ENCODE measurements at places on chromosomes 5 and 9.

DNA sequence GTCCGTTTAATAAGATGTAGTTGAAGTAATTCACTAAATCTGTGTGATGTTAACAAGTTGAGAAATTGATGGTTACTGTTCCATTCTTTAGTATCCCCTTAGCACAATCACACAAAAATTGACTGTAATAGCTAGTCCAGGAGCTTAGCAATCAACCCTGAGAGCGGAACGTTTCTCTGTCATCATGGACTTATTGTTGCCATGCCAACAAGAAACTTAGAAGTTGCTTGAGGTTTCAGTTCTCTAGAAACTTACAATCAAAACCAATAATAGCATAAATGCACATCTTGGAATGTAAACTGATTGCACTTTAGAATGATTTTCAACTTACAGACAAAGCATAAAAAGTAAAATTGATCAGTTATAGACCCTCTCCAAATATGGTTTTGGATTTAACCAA, 125.4 kb upstream of the ANKH start:
- DNase-seq = peak; percentile 17

GRCh38 chr9:92592537-92592936, 56.7 kb upstream of the ECM2 start:
- no peak for DNase-seq

DNA sequence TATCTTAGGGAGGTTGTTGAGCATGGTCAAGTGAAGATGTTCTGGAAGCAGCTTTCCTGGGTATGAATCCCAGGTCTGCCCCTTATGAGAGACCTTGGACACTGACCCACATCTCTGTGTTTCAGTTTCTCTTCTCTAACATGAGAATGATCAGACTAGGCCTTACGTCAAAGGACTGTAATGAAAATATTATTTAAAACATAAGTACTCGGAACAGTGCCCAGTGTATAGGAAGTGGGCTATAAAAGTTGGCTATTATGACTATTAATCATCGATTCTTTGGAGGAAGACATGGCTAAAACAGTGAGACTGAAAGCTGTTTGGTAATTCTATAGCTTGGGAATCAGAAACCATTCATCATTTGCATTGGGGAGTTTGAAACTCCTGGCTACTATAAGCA, 65.3 kb upstream of the MYO10 start:
- no peak for DNase-seq

DNA sequence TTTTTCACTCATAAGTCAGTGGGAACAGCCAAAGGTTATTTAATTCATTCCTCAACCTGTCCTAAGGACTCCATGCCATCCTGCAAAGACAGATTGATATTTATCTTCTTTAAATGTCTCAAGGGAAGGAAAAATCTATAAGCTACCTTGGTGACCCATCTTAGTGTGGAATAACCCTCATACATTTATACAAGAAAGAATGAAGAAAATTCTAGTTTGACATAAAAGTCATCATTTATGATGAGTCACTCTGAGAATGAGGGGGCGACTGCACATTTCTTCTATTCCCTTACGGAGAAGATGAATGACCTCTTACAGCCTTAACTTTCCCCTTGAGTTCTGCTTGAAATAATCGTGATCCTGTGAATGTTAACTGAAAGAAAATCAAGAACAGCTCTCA, 26.8 kb upstream of the NUDT12 start:
- DNase-seq = no peak

- DNase-seq = no peak
Observed at GRCh38 chr9:78397454-78397853, 100.5 kb downstream of the PSAT1 start.

GRCh38 chr9:126604059-126605055, 9.4 kb upstream of the LMX1B start:
- DNase-seq = no peak

DNA sequence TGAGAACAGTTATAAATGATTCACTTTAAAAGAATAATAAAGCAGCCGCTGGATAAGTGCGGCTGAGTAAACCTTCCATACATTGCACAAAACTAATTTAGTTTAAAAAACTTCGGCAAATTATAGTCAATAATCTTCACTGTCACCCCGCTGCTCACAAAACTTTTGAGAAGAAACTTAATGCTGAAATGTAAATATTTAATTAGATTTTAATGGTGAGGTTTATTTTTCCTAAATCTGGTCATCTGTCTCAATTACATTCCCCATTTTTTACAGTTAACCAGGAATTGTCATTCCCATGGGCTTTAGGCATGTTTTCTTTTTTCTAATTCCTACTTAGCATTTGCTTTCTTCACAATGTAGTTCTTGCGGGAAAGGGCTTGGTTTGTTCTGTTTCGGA, 169.8 kb downstream of the CAAP1 start:
- no peak for DNase-seq

DNA sequence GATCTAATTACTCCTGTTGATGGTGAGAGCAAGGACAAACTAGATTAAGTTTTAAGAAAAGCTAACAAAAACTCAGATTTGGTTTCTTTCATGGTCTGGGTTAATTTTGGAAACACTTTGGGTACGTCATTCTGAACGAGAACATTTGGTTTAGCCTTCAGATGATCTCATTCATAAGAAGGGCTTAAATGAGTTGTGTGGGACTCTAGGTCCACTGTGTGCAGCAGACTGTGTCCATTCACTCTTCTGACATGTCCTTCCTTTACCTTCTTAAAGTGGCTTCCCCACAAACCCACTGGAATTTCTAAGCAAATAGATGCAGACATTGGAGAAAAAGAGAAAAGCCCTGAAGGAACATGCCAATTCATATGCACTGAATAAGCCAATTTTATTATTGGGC, 96.8 kb downstream of the FBXO4 start:
- peak; percentile 6 for DNase-seq

GRCh38 chr9:137745541-137745991, 126.8 kb downstream of the EHMT1 start:
- peak; percentile 80 for DNase-seq

- DNase-seq = no peak
Observed at GRCh38 chr9:130301483-130302286, 36.1 kb downstream of the HMCN2 start.

GRCh38 chr9:34025811-34026210, 22.9 kb downstream of the UBAP2 start:
- no peak for DNase-seq

DNA sequence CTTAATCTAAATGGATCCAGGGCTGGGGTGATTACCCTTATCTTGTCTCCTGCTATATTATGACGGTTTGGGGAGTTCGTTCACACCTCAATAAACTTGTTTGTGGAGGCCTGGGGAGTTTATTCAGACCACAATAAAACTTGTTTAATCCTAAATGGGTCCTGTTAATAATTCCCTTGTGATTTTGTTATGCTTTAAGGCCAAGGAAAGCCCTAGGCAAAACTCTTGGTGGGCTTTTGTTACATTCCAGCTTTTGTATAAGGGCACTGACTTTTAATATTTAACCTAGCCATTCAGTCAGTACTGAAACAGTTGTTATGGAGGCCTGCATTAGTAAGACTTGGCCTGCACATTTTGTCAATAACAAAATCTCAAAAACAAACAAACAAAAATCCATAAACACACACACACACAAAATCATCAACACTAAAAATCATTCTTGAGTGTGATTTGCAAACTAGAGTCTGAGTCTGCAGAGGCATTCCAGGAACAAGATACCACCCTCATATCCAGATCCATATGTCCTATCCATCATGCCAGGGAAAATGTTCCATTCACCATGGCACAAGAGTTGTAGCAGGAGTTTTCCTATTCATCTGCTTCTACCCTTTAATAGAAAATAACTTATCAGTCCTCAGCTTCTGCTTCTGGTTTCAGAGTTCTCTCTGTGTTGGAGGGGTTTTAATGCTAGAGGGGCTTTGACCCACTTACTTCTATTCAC, 421.7 kb downstream of the AGTPBP1 start:
- no peak for DNase-seq

DNA sequence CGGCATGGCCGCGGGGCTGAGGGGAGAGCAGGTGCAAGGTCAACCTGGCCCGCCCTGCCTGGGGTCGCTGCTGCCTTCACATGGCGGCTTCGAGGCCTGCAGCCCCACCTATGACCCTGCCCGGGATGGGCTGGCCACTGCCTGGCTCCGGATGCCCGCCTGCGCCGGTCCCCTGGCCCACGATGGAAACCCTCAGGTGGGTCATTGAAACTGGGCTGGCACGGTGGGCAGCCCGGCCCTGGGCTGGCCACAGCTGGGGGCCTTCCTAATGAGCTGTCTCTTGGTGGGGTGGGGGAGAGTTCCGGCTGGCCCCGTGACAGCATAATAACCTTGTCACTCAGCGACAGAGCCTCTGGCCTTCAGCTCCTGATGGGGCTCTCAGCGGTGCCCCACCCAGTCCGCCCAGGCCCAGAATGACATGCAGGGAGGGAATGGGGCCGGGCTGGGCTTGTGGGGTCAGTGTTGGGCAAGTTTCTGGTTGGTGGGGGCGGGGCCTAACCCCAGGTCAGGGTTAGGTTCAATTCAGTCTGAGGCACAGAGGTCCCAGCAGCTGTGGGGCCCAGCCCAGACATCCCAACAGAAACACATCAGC, at the start of gene CCDC187:
TSS of gene CCDC187 (minus strand) at position 270 of the 592 bp plus-strand sequence. CDS start at position 6, 264 bp downstream.
- DNase-seq = no peak

GRCh38 chr9:116334546-116335150, 181.1 kb downstream of the PAPPA start:
- DNase-seq = no peak

DNA sequence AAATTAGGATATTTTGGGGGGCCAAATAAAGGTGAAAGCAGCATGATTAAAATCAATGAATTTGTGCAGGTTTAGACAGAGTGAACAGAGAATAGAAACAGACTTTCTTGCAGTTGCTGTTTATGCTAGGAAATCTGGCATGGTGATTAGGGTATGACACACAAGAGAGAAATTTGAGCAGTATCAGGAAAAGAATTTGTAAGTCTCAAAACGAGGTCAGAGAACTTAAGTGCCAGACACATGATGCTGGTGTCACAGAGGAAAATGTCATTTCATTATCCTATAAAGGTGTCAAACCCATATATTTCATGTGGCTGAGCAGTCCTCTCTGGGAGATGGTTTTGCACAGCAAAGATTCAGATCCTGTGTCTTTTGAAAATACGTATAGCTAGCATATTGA, 15.7 kb downstream of the LVRN start:
- no peak for DNase-seq

GRCh38 chr9:76296561-76297310, 97.5 kb downstream of the RFK start:
- no peak for DNase-seq

- DNase-seq = no peak
Observed at GRCh38 chr9:106920701-106921283, 57.8 kb downstream of the ZNF462 start.

DNA sequence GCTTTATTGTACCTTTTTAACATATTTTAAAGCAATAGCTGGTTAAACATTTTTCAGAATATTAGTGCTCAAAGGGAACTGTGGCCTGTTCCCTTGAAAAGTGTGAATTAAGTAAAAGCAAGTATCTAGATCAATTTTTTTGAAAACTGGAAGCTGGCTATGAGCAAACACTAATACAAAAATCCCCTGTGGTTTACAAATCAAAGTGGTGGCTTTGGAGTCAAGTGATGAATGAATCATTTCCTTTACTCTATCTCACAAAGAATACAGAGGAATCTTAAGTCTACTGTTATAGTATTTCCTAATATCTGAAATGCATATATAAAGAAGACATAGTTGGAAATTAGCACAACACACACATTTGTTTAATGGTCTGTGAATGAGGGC, 212.4 kb upstream of the C9orf72 start:
- DNase-seq = no peak

GRCh38 chr5:160649304-160649703, 202.7 kb downstream of the ATP10B start:
- no peak for DNase-seq

GRCh38 chr5:74140409-74140808, 500.1 kb downstream of the ENC1 start:
- no peak for DNase-seq

DNA sequence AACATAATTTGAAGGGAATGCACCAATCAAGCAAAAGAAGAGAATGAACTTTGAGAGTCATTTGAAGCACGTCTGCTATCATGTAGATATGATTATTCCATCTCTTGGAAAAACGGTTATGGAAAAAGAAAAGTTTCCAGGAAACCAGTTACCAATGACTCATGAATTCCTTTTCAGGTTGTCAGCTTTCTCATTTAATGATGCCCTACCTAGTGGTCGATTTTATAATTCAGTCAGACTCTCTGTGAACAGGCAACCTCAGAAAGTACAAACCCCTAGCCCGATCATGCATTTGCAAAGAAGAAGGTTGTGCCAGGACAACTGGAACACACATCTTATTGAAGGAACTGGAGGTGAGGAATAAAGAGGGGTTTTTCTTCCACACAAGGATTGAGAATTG, 355.1 kb upstream of the GRIA1 start:
- no peak for DNase-seq

DNA sequence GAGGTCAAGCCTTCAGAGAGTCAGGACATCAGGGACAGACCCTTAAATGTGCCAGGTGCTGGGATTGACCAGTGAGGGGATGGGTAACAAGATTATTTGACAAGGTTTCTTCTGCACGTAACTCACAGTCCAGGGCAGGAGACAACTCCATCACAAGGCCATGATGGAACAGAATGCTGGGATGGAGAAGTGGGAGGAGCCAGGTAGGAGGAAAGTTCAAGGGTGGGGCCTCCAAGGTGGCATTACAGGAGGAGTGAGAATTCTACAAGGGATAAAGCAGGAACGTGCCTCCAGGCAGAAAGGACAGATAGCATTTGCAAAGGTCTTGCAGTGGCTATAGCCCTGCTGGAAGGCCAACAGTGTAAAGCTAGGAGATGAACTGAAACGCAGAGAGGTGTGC, 102.2 kb downstream of the FGF18 start:
- DNase-seq = no peak

GRCh38 chr9:100573655-100574260, 4.1 kb upstream of the CAVIN4 start:
- no peak for DNase-seq

GRCh38 chr9:97900738-97901565, 21.3 kb downstream of the TRMO start:
- no peak for DNase-seq

DNA sequence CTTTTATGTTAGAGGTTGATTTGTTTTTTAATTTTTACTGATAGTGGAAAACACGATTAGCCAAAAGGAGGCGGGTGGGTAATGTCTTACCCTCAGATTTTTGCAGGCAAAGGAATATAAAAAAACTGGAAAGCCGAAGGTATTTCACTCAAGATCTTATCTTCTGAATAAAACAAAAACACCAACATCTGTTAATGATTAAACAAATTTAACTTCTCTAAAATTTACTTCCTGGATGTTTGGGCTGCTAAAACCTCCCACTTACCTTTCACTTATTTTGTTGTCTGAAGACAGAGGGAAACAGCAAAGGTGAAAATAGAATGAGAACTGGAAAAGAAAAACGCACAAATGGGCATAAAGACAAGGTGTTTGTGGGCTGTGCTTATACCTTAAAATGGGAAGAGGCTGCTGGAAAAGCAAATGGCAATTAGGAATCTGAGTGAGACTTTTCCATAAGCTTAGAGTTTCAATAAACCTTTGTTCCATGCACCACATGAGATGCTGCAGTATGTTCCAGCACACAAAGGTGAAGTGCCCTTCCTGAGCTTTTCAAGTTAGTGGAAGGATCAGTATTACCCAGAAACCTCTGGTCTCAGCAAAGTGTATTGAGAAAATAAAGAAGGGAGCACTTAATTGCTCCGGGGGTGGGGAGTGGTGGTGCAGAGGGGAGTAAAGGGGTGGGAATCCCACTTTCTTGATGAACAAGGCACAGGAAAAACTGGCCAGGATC, 298.3 kb downstream of the BNC2 start:
- DNase-seq = no peak

- no peak for DNase-seq
Observed at GRCh38 chr9:76895186-76895585, 10.7 kb downstream of the PRUNE2 start.

GRCh38 chr9:71472400-71472799, 295.9 kb downstream of the CEMIP2 start:
- no peak for DNase-seq
